IPS-NIHi11 (cell line): ENCODE measurements at places on chromosomes 4 and X.

DNA sequence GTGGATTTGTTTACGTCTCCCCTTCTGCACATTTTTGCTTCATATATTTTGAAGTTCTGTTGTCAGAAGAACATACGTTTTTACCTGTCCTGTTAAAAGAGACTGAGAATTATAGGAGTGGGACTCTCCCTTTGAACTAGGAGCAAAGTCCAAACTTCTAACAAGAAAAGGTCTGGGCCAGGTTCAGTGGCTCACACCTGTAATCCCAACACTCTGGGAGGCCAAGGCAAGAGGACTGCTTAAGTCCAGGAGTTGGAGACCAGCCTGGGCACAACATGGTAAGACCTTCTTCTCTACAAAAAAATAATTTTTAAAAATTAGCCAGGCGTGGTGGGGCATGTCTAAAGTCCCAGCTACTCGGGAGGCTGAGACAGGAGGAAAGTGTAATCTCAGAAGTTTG is 15.8 kb downstream of the LIN54 start:
- no peak for DNase-seq

DNA sequence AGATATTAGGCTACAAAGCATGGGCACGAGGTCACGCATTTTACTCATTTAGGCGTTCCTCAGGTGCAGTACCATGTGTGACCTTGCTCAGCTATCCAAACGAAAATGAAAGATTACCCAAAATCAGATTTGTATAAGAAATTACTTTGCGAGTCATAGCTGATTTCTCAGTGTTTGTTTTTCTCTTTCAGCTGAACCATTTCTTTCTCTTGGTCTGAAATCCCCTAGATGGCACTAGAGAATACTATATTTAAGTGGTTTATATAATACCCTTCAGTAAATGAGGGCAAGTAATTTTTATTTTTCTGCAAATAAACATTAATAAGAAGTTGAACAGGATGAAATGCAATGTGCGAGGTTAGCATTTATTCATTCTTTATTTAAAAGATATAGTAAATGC is 496.6 kb downstream of the STIM2 start:
- DNase-seq = no peak

DNA sequence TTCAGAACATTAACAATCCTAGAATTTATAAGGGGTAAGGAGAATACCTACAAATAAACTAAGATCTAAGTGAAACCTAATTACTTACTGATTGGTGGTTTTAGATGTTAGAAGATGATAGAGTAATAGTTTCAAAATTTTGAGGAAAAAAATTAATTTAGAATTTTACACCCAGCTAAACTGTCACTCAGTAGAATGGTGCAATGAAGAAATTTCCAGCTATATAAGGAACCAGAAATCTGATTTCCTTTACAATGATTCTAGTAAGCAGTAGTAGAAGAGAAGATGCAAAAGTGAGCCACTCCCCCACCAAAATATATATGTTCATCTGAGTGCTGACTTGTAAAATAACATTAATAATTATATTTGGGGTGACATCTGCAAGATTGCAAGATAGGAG is 55.3 kb upstream of the EPGN start:
- DNase-seq = no peak

- DNase-seq = peak; percentile 84
These were observed 18.6 kb downstream of the FGFRL1 start for GRCh38 chr4:1030031-1030430.

- DNase-seq = no peak
These were observed 34.9 kb upstream of the FHDC1 start for GRCh38 chr4:152901205-152901604.

DNA sequence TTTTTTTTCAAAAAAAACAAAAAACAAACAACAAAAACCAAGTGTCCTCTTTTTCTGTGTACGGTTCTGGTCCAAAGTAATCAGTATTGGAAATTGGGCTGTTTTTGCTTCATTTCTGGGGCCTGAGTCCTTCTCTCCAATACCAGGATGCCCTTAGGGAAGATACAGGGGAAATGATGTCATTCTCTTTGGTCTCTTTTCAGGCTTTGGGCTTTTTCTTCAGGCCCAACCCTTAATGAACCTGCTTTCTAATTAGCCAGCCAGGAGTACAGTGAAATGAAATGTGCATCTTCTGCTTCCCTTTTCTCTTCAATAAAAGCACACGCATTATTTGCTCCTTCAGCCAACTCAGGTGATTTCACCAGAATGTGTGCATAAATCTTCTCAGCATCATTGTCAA is 52.6 kb upstream of the RBPJ start:
- DNase-seq = no peak

DNA sequence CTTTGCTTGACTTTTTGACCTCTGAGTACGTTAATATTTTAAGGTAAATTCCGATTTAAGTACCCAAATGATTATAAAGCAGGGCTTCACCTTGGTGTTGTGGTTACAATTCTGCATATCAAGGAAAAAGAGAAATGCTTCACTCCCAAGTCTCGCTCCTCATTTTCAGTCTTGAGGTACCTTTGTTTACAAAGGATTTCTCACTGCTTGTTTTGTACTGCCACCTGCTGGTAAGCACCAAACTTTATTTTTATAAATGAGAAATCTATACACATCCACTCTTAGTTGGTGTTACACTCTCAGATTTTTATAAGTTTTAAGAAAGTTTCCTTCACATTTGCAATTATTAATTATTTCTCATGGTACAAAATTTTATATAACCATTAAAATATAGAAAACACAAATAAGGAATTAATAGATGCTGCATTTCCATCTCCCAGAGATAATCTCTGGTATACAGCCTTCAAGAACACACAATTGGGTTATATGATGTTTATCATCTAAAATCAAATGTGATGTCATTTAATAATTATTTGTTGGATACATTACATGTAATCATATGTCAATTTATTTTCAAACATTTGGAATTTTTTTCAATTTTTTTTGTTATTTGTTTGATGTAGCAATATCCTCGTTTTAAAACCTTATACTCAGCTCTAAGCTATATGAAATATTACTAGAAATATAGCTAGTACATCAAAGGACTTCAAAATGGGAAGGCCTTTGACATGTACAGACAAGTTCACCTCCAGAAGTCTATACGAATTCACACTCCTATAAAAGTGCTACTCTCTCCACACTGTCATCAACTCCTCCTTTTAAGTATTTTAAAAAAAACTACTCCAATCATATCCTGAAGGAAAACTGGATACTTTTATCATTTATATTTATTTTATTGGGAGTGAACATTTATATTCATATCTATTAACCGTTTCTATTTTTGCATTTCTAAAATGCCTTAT is 179.9 kb downstream of the KCNIP4 start:
- DNase-seq = peak; percentile 33

GRCh38 chrX:18017411-18017810 is 156.3 kb upstream of the RAI2 start:
- DNase-seq = no peak

DNA sequence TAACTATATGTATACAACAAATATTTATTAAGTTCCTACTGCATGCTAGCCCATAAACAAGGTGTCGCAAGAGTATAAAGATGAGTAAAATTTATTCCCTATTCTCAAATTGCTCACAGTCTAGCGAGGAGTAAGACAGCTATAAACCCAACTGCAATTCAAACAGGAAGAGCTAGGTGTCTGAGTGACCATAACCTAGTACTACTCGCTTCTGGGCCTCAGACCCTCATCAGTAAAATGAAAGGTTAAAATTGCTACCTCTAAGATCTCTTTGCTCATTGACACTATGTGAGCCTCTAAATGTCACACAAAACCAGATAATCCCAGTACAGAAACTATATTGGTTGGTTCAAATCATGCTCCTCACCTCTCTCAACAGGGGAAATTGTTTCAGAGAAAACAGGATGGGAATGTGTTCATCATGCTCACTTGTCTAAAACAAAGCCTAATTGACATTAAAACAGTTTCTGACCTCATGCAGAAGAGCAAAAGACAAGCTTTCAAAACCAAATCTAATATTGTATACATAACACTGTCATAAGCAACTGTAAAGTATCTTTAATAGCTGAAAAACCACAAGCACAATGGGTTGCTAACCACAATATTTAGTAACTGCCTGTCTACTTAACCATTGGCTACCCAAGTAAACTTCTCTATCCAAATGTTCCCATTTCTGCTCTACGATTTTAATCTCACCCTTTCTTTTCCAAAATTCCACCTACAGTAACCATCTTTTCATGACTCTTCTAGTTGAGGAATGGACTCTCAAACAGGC is 264.6 kb upstream of the FMR1 start:
- DNase-seq = no peak

- DNase-seq = no peak
These were observed 269.9 kb downstream of the OPHN1 start for GRCh38 chrX:68163441-68163840.

DNA sequence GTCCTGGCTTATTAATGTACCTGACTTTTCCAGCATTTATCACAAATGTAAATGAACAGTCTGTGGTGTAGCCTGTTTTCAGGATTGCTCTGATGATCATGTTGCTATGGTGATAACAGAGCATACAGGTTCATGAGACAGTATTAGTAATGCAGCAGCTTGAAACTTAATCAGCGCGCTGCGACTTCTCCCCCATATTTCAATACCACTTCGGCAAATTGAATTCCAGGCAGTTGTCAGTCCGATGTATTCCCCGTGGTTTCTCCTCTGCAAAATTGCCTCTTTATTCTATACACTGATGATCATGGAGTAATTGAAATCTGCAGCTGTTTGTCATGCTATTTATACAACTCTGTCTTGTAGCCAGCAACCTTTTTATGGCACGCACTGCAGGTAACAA is 239.3 kb downstream of the C4orf33 start:
- DNase-seq = no peak

DNA sequence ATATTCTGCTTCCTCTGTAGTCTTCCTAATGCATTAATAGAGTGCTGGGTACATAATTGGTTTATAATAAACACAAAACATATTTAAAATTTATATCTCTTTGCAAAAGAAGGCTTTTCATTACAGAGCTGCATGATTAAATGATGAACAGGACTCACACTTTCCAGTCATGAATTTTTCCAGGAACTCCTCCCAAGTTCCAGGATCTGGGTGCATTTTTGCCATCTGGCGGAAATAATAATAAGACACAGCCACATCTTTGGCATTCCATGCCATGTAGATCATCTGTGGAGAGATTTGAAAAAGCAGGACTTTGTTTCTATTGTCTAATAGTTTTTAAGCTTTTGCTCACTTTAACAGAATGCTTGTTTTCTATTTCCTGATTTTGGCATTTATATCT is 40.2 kb upstream of the SULT1B1 start:
- no peak for DNase-seq

DNA sequence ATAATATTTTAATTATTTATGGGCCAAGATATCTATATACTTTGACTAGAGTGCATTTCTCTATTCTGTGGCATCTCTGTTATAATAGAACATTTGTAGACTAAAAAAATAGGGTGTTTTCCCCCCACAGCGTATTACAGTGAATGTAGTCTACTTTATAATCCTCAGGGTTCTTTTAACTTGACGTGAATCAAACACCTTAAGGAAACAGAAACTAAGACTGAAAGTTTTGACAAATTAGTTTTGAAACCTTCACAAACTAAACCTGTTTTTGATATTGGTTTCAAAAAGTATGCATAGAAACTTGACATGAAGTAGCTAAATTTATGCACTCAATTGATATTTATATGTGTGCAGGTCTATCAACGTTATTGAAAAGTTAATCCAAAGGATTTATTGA is 1963.1 kb upstream of the TENM3 start:
- no peak for DNase-seq

- no peak for DNase-seq
These were observed 317.3 kb upstream of the F9 start for GRCh38 chrX:139213241-139213709.

GRCh38 chr4:25031077-25031621 is 403 bp upstream of the LGI2 start:
- DNase-seq = peak; percentile 58
